ENCODE measurements at places on chromosomes 5 and 9.
A peak's percentile ranks its signal among the peaks of the same experiment; 100 is the strongest.

GRCh38 chr9:38414040-38414723, 10.1 kb downstream of the IGFBPL1 start:
- DNase-seq: no peak

DNA sequence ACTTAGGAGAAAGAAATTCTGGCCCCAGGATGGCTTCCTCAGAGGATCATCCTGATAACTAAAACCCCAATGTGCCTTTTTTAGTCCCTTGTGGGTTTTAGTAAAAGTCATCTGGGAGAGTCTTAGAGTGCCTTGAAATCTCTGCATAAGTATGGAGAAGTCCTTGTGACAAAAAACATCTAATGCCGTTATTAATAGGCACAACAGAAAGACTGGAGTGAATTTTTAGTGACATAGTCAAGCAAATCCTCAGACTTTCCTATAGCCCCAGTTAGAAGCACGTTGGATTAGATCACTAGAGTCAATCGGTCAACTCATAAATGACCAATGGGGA, 108.2 kb upstream of the MPDZ start:
- DNase-seq: no peak

GRCh38 chr5:154771383-154771901, 16.3 kb downstream of the LARP1 start:
- DNase-seq: peak; percentile 10

GRCh38 chr5:149079883-149080282, 17.0 kb upstream of the SH3TC2 start:
- DNase-seq: no peak

- no peak for DNase-seq
Measured at GRCh38 chr9:134814598-134815215, 65.9 kb upstream of the FCN2 start.

DNA sequence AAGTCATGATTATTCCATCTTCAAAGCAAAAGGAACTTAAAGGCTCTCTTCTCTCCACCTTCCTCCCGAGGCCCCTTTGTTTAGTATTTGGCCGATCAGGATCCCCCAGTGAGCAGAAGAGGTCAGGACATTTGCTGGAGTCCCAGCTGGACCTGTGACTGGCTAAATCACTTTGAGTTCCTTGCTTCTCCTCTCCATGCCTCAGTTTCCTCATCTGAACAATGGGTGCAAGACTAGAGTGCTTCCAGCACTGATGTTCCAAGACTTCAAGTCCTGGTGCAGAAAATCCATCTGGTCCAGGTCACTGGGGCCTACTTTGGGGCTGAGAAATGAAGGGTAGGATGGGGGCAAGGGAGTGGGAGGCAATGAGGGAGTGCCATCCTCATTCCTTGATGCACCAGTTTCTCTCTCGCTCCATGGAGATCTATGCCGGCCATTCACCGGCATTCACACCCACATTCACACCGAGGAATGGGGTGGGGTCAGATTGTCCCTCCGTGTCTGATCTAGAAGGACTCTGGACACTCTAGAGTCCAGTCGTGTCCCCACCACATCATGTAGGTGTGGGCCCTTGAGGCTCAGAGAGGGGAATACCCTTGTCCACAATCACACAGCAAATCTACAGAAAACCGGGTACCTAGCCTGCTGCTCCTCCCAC, 38.7 kb upstream of the IL17B start:
- no peak for DNase-seq

GRCh38 chr9:129118799-129119198, 7.6 kb downstream of the PTPA start:
- DNase-seq: no peak

DNA sequence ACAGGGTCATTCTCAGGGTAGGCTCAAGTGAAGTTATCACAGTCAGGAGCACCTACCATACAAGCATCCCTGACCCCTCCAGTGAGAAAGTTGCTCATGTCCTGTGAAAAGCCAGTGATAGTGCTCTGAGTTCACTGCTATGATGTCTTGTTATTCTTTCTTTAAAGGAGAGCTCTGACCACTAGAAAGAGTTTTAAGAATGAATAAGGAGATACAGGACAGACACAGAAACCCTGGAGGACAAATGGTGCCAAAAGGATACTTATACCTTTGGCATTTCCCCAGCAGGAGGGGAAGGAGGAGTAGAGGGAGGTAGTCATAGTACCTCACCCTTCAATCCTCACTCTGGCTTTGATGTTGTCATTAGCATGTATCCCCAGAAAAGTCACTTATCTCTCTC, 84.0 kb upstream of the AGXT2 start:
- DNase-seq: no peak

DNA sequence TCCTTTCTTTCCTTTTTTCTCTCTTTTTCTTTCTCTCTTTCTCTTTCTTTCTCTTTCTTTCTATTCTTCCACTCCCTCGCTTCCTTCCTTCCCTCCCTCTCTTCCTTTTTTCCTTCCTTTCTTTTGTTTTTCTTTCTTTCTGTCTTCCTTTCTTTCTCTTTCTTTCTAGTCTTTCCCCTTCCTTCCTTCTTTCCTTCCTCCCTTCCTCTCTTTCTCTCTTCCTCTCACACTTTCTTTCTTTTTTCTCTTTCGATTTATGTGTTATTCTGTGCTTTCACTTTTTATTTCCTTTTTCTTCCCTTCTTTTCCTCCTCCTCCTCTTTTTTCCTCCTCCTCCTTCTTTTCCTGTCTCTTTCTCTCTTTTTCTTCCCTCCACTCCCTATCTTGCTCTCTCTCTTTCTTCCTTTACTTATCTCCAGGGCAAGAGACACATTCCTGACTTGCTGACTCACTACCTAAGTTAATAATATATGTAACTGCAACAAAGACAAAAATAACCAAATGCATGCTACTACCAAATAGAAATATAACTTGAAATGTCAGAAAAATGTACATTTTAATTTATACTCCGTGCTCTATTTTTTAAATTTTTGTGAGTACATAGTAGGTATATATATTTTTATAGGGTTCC, 445.5 kb downstream of the GABRG2 start:
- no peak for DNase-seq

DNA sequence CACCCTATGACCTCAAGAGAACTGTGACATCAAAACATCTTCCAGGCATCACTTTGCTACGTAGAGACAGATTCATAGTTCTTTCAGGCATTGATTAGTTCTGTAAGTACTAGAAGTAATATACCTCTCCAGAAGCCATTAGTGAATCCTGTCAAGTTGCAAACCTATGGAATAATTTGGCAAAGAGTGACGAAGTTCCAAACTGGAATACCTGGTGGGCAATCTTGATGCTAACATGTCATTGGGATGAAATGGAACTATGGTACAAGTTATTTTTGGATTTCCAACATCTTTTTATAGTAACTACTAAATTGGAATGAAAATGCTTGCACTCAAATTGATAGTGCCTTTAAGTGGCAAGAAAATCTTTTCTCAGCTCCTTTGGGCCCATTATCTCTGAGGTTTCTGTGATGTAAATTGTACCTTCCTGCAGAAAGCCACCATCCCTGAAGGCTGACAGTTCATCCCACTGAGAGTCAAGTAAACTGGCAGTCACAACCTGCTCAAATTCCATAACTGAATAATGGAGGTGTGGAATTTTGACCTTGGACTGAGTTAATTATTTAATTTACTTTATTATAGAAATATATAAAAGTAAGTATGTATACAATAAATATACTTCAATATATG, 435.5 kb downstream of the DTWD2 start:
- DNase-seq: no peak

DNA sequence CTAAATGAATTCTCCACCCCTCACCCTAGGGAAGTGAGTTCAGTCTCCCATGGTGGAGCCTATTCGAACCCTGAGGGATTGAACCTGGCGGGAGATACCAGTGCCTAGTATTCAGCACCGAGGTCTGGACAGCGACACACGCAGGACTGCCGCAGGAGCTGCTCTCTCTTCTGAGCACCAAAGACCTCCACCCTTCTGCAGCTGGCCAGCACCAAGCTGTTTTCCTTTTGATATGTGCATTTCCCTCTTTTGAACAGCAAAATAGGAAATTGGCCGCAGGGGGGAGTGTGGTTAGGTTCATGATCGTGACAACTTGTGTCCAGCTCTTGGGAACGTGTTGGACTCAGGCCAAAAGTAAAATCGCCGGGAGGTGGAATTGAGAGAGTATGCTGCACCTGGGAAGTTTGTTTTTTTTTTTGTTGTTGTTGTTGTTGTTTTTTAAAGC, 1.2 kb upstream of the PCSK1 start:
- DNase-seq: peak; percentile 32

DNA sequence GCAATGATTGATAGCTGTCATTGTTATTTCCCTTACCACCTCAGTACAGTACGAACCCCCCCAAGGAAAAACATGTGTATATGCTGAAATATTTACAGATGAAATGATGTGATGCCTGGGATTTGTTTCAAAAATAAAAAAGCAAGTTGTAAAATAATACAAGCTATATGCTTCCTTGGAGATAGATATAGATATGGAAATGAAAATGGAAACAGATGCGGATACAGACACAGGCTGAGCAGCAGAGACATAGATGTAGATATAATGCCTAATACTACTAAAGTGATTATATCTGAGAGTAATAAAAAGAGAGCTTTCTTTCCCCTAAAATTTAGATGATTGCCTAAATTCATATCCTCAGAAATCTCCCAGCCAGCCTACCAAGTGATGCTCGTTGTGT, 127.5 kb upstream of the TNPO1 start:
- no peak for DNase-seq

GRCh38 chr5:59180515-59180914, 597.6 kb downstream of the RAB3C start:
- DNase-seq: no peak
